ENCODE measurements at places on chromosomes 3 and 15. TPM values are rescaled to one million over a fixed set of nuclear protein-coding genes. Genes with fewer than 3 reads are reported as not detected.

GRCh38 chr3:57017459-57017845 lies 43.0 kb upstream of the SPATA12 start:
- H3K4me3 ChIP-seq = no peak overlapping the region
- H3K27ac ChIP-seq = peak overlapping the region; percentile 19
- H3K4me1 ChIP-seq = peaks cover 13% of the 10 kb centered on the region

- no peak for DNase-seq
- no peaks in the 10 kb centered on the region for H3K27me3 ChIP-seq
- peaks cover 3% of the 10 kb centered on the region for H3K36me3 ChIP-seq
- no peak overlapping the region for H3K27ac ChIP-seq
- no peak overlapping the region for H3K4me3 ChIP-seq
- H3K4me1 ChIP-seq = peaks cover 6% of the 10 kb centered on the region
Observed at GRCh38 chr3:123498761-123499160, 49.9 kb upstream of the ADCY5 start.

DNA sequence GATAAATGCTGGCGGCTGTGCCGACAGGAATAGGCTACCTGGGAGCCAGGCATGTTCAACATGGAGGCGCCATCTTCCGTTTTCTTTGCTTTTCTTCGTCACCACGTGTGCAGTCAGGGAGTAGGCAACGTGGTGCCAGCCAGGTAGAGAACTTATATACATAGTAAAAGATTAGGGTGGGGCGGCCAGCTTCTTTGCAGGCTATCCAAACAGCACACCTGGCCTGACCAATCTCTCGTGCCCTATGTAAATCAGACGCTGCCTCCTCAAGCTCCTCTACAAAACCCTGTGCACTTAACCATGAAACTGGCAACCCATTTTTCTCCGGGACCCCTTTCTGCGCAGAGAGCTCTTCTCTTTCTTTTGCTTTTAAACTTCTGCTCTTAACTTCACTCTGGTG lies 28.6 kb upstream of the OR5K4 start:
- no peak overlapping the region for H3K27ac ChIP-seq
- DNase-seq = no peak
- H3K36me3 ChIP-seq = no peaks in the 10 kb centered on the region
- H3K4me3 ChIP-seq = no peak overlapping the region
- H3K27me3 ChIP-seq = no peaks in the 10 kb centered on the region
- no peaks in the 10 kb centered on the region for H3K4me1 ChIP-seq

GRCh38 chr3:42690766-42691680 lies 5.7 kb downstream of the KLHL40 start:
- no peaks in the 10 kb centered on the region for H3K4me1 ChIP-seq
- peaks cover 22% of the 10 kb centered on the region for H3K27me3 ChIP-seq
- no peak overlapping the region for H3K4me3 ChIP-seq
- DNase-seq = peak; percentile 80

GRCh38 chr3:11379824-11380701 lies 107.9 kb downstream of the ATG7 start:
- H3K4me1 ChIP-seq = peaks cover 16% of the 10 kb centered on the region
- no peaks in the 10 kb centered on the region for H3K27me3 ChIP-seq
- H3K4me3 ChIP-seq = peak overlapping the region; percentile 54
- H3K27ac ChIP-seq = peak overlapping the region; percentile 78
- peak; percentile 49 for DNase-seq

- peaks cover 41% of the 10 kb centered on the region for H3K27me3 ChIP-seq
- H3K36me3 ChIP-seq = no peaks in the 10 kb centered on the region
- no peak overlapping the region for H3K27ac ChIP-seq
- no peak for DNase-seq
- H3K4me1 ChIP-seq = no peaks in the 10 kb centered on the region
Observed at GRCh38 chr15:80401456-80401855, 2.7 kb upstream of the ARNT2 start.

- H3K27ac ChIP-seq = no peak overlapping the region
- DNase-seq = peak; percentile 45
- H3K4me1 ChIP-seq = peaks cover 15% of the 10 kb centered on the region
- H3K4me3 ChIP-seq = no peak overlapping the region
- H3K27me3 ChIP-seq = no peaks in the 10 kb centered on the region
- peaks cover 5% of the 10 kb centered on the region for H3K36me3 ChIP-seq
Observed at GRCh38 chr15:31360843-31361763, 34.5 kb downstream of the KLF13 start.

GRCh38 chr3:58246148-58247047 lies 8.8 kb downstream of the ABHD6 start:
- no peaks in the 10 kb centered on the region for H3K4me1 ChIP-seq
- no peaks in the 10 kb centered on the region for H3K27me3 ChIP-seq
- H3K36me3 ChIP-seq = no peaks in the 10 kb centered on the region
- H3K27ac ChIP-seq = no peak overlapping the region

The HTR3E gene
- not detected for total RNA-seq

The SLC2A2 gene
- total RNA-seq = not detected

The GOLGA8M gene
- under 0.01 TPM for total RNA-seq

The KAT2B gene
- 15.9 TPM for total RNA-seq

The GLDN gene
- 0.59 TPM for total RNA-seq

The EFCAB12 gene
- under 0.01 TPM for total RNA-seq

The CPNE9 gene
- not detected for total RNA-seq

The CMTM8 gene
- 1.4 TPM for total RNA-seq
